T1000 (cell line): ENCODE measurements at places on chromosomes 7 and 10.

DNA sequence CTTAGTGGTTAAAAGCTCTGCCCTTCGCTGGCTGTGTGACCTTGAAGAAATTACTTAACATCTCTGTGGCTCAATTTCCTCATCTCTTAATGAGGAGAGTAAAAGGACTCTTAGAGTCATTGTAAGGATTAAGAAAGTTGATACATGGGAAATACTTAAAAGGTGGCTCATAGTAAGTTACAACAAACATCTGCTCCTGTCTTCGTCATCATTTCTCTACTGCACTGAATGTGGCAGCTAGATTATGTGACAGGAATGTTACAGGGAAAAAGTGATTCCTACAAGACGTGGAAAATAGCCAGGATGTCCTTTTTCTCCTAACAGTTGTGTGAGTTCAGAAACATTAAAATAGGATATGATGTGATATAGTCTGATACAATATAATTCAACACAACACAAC, 184.7 kb downstream of the FRMD4A start:
- no peak for DNase-seq

- DNase-seq, result no peak
Observed at GRCh38 chr10:124319926-124320391, 98.8 kb downstream of the OAT start.

DNA sequence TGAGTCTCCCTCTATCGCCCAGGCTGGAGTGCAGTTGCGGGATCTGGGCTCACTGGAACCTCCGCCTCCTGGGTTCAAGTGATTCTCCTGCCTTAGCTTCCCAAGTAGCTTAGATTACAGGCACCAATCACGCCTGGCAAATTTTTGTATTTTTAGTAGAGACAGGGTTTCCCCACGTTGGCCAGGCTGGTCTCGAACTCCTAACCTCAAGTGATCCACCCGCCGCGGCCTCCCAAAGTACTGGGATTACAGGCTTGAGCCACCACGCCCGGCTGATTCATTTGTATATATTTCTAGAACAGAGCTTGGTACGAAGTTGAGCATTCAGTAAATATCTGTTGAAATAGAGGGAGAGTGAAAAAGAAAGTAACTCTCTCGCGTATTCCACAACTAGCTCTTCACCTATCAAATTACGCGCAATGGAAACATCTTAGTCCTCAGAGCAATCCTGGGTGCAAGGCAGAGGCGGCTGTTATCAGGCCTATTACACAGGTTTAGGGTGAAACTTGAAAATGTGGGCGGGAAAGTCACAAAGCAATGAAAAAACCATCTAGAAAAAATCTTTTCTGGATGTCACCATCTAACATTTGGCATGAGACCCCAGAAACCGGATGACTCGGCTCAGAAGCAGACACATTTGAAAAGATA, 707 bp upstream of the GHITM start:
- DNase-seq, result no peak

DNA sequence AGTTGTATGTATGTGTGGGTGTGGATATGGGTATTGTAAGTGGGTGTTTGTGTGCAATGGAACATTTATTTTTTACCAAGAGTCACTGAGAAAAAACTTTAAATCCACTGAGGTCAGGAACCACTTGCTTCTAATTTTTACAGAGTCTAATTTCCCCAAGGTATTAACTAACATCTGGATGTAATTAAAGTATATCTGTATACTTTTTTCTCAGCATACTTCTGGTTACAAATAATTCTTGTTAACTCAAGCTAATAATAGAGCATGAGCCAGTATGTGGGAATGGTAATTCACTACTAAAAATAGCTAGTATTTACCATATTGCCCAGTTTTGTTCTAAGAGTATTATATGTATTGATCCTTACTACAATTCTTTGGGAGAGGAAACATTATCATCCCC, 24.6 kb upstream of the STEAP4 start:
- no peak for DNase-seq

- DNase-seq, result no peak
Observed at GRCh38 chr7:143373255-143373794, 7.8 kb upstream of the ZYX start.

DNA sequence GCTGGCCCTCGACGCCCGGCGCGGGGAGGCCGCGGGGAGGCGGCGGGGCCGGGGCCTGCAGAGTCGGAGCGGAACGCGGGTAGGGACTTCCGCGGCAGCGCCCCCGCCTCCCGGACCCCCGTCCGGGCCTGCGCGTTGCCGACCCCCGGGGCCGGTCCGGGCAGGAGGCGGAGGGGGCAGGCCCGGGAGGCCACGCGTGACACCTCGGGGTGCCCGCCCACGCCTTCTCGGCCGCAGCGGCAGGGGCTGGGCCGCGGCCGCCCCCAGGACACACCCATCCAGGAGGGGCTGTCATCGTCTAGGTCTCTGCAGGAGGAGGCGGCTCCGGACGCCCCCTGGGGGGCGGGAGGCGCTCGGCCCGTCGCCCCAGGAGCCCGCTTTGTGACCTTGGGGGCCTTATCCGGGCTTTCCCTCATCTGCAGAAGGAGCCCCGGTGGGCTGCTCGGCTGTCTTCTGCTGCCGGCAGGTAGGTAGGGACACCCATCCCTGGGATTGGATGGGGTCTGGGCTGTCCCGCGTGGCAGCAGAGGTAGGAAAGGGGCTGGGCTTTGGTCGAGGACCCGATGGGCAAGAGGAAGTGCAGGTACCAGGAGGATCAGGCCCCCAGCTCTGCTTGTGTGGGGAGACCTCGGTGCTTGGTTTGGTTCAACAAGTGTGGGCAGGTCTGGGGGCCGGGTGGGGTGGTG, 569 bp downstream of the ZNF316 start:
- DNase-seq, result no peak

DNA sequence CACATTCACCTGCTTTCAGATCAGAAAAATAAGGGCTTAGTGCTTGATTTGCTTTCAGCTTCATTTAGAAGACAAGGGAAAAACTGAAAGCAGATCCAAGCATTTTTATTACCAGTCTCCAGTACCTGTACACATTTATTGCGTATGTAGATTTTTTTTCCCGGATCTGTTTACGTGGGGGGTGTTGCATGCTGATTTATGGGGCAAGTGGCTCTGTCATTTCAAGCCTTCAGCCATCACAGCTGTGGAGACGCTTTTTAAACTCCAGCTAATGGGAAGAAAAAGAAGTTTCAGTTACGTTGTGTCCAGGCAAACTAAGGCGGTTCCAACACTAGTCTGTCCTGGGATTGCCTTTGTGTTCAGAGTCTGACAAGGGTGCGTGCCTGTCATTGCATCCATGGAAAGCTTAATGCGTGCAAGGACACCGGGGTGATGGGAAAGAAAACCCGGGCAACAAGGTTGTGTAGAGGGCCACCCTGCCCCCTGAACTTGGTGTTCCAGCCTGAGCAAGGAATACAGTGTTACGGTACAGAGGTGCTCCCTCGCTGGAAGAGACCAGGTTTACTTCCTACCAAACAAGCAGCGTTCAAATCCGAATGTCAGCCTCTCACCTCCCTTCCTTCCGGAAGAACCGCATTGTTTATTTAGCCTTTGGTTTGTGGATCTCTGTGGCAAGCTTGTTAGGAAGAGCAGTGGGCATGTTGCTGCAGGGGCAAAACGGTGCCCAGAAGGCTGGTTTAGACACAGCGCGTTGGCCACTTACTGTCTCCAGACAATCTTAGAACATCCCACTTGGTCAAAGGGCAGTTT, 128.2 kb downstream of the FGFR2 start:
- DNase-seq, result no peak

GRCh38 chr7:41916450-41916927, 213.6 kb upstream of the INHBA start:
- peak; percentile 10 for DNase-seq

DNA sequence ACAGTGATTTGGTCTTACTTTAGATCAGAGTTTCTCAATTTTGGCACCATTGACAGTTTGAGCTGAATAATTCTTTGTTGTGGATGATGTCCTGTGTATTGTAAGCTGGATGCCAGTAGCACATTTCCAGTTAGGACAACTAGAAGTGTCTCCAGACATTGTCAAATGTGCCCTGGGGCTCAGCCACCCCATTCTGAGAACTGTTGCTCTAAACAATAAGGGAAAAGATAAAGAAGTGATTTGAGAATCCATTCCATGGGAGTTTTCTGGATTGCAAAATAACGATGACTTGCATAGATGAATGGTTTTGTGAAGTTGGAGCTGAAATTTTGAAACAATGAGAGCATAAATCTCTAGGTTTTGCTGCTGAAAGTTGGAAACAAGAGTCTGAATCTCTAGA, 44.6 kb downstream of the NUP205 start:
- DNase-seq, result no peak

GRCh38 chr7:137390076-137390475, 46.5 kb upstream of the PTN start:
- no peak for DNase-seq

DNA sequence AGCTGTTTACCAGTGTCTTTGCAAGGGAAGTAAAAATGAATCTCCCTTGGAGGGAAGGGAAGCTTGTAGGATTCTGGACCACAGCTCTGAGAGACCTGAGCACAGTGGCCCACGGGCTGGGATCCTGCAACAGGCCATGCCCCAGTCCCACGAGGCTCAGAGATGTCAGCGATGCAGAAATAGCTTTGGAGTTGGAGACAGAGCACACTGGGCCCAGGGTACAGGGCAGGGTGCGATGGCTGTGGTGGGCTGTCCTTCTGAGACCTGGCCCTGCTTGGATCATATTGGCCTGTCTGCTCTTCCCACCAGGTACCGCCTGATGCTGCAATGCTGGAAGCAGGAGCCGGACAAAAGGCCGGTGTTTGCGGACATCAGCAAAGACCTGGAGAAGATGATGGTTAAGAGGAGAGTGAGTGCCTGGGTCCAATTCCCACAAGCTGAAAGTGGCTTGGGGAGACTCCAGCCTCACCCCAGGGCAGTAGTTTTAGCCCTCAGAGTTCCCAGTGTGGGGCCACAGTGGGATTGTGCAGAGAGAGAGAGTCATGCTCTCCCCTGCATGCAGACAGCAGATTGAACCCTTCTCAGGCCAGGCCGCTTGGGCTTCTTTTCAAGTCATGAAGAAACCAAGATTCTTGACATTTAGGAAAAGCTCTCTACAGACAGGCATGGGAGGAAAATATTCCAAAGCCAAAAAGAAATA, 13.5 kb upstream of the CSGALNACT2 start:
- DNase-seq, result no peak

GRCh38 chr10:112287844-112288243, 4.6 kb downstream of the TECTB start:
- no peak for DNase-seq

GRCh38 chr10:131743190-131744151, 157.3 kb upstream of the PPP2R2D start:
- no peak for DNase-seq

DNA sequence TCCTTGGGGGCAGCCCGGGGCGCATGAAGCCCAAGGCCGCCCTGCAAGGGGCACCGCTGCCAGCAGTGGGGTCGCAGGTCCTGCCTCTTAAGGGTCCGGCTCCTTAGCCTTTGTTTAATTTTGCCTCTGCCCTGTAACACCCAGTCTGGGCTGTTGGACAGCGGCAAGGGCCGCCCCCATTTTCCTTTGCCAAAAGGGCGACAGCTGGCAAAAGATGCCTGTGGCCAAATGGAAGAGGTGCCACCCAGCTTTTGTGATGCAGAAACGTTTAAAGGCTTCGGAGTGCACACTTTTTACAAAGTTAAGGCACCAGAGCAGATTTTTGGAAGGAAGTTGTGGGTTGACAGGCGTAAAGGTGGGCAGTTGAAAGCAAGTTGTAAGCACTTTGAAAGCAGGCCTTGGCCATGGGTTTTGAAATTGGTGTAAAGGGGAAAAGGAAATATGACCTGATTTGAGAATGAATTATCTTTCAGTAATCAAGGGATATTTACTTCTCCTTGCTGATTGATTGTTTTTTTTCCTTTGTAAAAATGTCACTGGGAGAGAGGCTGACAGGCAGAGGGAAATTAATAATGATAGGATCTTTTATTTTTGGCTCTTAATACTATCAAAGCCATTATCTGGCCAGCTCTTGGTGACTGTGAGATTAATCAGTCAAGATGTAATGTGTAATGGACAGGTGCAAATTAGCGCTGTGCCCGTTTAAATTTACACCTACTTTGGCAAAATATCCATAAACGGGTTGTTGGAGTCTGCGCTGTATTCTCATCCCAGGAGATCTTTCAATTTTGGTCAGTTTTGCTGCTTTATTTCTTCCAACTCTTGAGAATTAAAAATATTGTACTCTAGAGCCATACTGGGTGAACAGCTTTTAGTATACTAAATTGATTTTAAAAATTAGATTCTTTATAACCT, 1.2 kb downstream of the CASD1 start:
- DNase-seq, result no peak

DNA sequence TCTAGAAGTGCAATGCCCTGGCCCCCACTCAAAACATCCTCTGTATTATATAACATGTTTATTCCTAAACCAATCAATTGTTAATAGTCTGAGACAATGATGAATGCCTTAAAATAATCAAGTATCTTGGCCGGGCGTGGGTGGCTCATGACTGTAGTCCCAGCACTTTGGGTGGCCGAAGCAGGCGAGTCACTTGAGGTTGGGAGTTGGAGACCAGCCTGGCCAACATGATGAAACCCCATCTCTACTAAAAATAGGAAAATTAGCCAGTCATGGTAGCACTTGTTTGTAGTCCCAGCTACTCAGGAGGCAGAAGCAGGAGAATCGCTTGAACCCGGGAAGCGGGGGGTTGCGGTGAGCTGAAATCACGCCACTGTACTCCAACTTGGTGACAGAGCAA, 29.4 kb upstream of the CACNA2D1 start:
- DNase-seq, result no peak

DNA sequence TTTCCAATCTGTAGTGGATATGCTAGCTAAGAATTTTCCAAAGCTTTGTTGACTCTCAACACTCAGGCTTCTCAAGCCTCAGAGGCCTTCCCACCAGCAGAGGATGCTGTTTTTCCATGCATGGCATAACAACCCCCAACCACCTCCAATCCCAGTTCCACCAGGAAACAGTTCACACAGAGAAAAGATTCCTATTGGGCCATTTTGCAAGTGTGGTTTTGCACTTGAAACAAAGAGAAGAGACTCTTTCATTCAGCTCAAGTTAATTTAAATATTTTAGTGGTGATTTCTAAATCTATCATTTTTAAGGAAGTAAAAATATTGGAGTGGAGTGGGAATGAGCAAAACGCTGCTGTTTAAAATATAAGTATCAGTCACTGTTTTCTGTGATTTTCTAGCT, 105.6 kb upstream of the COL1A2 start:
- peak; percentile 8 for DNase-seq

DNA sequence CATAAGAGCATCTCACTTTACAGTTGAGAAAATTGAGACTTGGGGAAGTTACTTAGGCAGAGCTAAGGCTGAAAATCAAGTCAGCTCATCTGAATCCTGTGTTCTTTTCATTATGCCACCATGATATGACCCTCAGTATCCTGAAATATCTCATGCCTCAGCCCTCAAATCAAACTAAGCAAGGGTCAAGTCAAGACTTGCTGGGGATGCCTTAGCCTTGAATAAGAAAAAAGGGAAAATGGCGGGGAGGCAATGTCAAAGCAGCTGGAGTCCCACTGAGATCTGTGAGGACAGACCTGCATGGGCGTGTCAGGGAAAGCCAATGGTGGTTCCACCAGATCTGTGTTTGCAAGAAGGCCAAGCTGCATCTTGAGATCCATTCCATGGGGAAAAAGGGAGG, 91.0 kb upstream of the CACUL1 start:
- DNase-seq, result no peak

DNA sequence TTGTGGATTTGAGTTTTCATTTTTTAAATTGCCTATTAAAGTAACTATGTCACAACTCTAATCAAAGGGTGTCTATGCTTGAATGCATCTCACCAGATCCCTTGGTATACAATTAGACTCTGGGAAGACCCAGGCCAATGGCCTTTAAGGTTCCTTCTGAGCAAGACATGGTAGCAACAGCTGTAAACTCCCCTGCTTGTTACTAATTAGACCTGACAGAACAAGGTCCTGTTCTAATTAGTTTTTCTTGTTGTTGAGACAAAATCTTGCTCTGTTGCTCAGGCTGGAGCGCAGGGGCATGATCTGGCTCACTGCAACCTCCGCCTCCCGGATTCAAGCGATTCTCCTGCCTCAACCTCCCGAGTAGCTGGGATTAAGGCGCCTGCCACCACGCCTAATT, 2.9 kb downstream of the MYH16 start:
- DNase-seq, result no peak
